ENCODE measurements at places on chromosomes 6 and 20. TPM values are rescaled to one million over a fixed set of nuclear protein-coding genes. Genes with fewer than 3 reads are reported as not detected.

DNA sequence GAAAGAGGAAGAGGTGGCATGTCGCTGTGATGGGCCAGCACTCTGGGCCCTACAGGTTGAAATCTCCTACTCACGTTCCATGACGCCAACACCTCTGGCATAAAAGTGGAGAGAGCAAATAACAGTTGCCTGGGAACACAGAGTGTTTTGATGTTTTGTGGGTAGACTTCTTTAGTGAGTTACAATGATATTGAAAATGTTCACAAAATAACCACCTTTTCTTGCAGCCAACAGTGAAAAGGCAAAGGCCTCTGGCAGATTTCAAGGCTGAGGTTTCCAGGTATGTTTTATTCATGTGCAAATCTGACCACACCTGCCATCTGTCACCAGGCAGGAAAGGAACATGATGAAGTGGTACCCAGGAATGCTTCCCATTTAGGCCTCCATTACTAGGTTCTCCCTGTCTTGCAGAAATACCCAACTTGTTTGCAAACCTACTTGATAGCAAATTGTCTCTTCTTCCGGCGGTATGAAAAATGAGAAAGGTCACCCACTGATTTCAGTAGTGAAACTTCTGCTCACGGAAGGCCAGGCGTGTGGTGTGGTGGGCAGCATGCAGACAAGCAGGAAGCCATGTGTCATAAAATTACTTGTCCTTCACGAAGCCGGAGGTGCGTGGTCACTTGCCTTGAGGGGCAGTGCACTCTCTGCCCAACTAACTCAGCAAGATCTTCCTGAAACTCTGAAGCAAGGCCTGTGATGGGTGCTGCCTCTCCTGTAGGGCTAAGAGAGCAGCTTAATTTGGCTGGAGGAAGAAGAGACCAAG lies 299.1 kb upstream of the PRDM1 start:
- no peaks in the 10 kb centered on the region for H3K27me3 ChIP-seq
- no peak for DNase-seq
- peaks cover 10% of the 10 kb centered on the region for H3K4me1 ChIP-seq
- H3K4me3 ChIP-seq = no peak overlapping the region
- no peaks in the 10 kb centered on the region for H3K36me3 ChIP-seq

- no peaks in the 10 kb centered on the region for H3K36me3 ChIP-seq
- H3K4me1 ChIP-seq = peaks cover 21% of the 10 kb centered on the region
- H3K27me3 ChIP-seq = peaks cover 3% of the 10 kb centered on the region
- peak; percentile 83 for DNase-seq
These were observed at the start of gene LAMA2 for GRCh38 chr6:128882991-128883611. TSS of gene LAMA2 (plus strand) at chr6:128883138. CDS start at chr6:128883246, 108 bp downstream.

- H3K27ac ChIP-seq = no peak overlapping the region
- H3K4me1 ChIP-seq = peaks cover 51% of the 10 kb centered on the region
- no peak for DNase-seq
- no peak overlapping the region for H3K4me3 ChIP-seq
- no peaks in the 10 kb centered on the region for H3K27me3 ChIP-seq
These were observed 19.0 kb downstream of the RREB1 start for GRCh38 chr6:7126754-7127153.

- 0 out of 2 replicates have a peak, but pooled peaks cover 2% of the 10 kb centered on the region for H3K4me1 ChIP-seq
- H3K36me3 ChIP-seq = no peaks in the 10 kb centered on the region
- DNase-seq = no peak
These were observed 18.4 kb downstream of the EDN3 start for GRCh38 chr20:59318803-59319202.

DNA sequence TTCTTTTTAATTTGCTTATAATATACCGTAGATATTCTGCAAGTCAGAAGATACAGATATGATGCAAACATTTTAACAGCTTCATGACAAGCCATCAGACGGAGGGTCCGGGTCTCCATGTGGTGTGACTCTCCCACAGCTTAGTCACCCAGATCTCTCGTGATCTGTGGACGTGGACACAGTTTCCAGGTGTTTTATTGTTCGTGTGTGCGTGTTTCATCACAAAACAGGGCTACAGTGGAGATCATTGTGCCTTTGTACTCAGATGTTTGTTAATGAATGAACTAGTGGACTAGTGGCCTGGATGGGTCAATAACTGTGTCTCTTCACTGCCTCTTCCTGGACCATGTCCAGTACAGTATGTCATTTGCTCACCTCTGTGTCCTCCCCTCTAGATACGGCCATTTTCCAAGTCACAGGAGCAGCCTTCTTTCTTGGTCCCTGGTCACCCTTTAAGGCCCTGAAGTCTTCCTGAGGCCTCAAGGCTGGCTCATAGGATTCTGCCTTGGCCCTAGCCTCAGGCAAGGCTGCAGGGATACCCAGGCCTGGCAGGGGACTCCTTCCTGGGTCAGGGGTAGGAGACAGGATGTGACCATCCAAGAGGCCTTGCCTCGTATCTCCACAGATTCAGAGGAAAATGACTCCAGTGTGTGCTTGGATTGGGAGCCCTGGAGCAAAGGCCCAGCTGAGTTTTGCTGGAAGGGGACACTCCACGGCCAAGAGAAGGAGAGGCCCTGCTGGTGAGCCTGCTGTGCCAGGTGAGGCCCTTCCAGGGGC lies 4.6 kb downstream of the ADIG start:
- DNase-seq = no peak
- no peaks in the 10 kb centered on the region for H3K36me3 ChIP-seq
- peaks cover 7% of the 10 kb centered on the region for H3K4me1 ChIP-seq
- no peaks in the 10 kb centered on the region for H3K27me3 ChIP-seq
- no peak overlapping the region for H3K4me3 ChIP-seq

- H3K27me3 ChIP-seq = no peaks in the 10 kb centered on the region
- no peaks in the 10 kb centered on the region for H3K36me3 ChIP-seq
- DNase-seq = no peak
- H3K4me1 ChIP-seq = peaks cover 10% of the 10 kb centered on the region
- no peak overlapping the region for H3K4me3 ChIP-seq
These were observed 85.7 kb upstream of the NEDD9 start for GRCh38 chr6:11317885-11318771.

DNA sequence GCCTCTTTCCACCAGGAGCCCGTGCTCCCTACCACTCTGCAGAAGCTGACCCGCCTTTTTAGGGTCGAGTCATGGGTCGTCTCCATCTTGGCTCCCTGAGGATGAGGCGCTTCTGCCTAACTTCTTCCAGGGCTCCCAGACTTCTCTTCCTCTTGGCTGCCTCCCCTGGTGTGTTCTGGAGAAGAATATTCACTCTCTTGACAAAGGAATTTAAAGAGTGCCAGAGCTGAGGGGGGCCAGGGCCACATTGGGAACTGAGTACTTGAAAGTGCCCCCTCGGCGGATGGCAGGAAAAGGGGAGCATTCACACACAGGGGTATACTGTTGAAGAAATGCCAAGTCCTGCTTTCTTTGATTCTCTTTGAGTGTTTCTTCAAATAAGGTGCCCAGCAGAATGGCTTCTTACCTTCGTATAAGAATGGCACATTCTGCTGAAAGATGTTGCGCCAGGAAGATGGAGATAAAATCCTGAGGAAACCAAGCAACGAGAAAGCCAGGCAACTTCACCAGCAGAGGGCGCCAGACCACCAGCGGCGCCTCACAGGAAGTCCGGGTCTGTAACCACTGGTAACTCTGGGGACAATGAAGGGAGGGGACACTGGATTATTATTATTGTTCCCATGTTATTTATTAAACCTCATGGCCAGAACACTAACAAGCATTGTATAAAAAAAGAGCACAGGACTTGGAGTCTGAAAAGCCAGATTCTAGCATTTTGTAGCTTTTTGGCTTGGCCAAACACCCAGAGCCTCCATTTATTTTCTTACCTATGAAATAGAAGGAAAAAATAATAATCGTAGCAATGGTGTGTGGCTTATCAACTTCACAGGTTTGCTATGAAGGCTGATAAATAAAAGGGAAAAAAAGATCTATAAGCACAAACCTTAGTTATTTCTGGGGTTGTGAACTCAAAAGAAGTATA lies 176.7 kb downstream of the HACE1 start:
- peaks cover 6% of the 10 kb centered on the region for H3K36me3 ChIP-seq
- H3K27ac ChIP-seq = no peak overlapping the region
- no peak overlapping the region for H3K4me3 ChIP-seq
- H3K27me3 ChIP-seq = no peaks in the 10 kb centered on the region
- H3K4me1 ChIP-seq = peaks cover 9% of the 10 kb centered on the region

- no peak for DNase-seq
- H3K36me3 ChIP-seq = peaks cover 8% of the 10 kb centered on the region
- no peaks in the 10 kb centered on the region for H3K4me1 ChIP-seq
These were observed 754.7 kb downstream of the DHX35 start for GRCh38 chr20:39716796-39717341.

- H3K4me1 ChIP-seq = no peaks in the 10 kb centered on the region
- no peak overlapping the region for H3K27ac ChIP-seq
- H3K27me3 ChIP-seq = no peaks in the 10 kb centered on the region
- DNase-seq = no peak
- H3K36me3 ChIP-seq = peaks cover 5% of the 10 kb centered on the region
These were observed 42.4 kb upstream of the EYA4 start for GRCh38 chr6:133198725-133199124.

ISM1 gene
- 0.52 TPM for total RNA-seq

GRCh38 chr20:33291830-33292355 lies 8.9 kb downstream of the BPIFB1 start:
- peak; percentile 91 for DNase-seq
- no peaks in the 10 kb centered on the region for H3K36me3 ChIP-seq
- H3K27ac ChIP-seq = no peak overlapping the region
- H3K4me1 ChIP-seq = no peaks in the 10 kb centered on the region
- no peak overlapping the region for H3K4me3 ChIP-seq

GRCh38 chr20:35006531-35006971 lies 50.9 kb downstream of the MYH7B start:
- H3K36me3 ChIP-seq = peaks cover 70% of the 10 kb centered on the region
- no peak overlapping the region for H3K4me3 ChIP-seq
